HuH-7.5 (cell line): ENCODE measurements at places on chromosomes 3 and 15.
A peak's percentile ranks its signal among the peaks of the same experiment; 100 is the strongest.

GRCh38 chr3:44114142-44114541, 127.5 kb upstream of the TOPAZ1 start:
- peak; percentile 65 for DNase-seq

DNA sequence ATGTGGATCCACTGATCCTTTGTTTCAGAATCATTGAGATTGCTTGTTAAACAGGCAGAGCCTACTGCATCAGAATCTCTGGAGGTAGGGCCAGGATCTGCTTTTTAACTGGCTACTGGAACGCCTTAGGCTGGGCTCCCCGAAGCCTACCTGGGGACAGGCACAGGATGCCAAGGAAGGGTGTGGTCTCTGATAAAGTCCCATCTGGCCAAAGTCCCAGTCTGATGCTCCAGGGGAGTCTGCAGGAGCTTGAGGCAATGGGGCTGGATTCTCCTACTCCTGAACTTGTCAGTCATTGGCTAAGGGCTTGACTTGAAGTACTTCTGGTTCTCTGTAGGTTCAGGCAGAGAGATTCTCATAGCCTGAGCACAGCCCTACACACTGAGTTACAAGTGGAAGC, 22.4 kb upstream of the CCK start:
- DNase-seq = no peak

DNA sequence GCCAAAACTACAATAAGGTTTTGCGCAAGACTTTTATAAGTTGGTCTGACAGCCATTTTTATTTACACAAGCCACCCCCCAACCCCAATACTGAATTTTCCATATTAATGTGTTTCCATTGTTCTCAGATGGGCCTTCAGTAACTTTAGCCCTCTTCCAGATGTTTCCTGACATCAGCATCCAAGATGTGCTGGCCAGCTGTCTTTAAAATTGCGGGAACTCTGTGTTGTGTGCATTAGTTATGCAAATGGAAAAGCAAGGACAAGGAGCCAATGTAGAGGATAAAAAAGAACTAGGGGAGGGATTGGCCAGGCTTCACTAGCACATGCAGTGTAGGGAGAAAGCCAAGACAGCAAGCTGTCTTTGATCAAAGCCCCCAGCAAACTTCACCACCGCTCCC, 45.4 kb downstream of the COMMD2 start:
- no peak for DNase-seq

DNA sequence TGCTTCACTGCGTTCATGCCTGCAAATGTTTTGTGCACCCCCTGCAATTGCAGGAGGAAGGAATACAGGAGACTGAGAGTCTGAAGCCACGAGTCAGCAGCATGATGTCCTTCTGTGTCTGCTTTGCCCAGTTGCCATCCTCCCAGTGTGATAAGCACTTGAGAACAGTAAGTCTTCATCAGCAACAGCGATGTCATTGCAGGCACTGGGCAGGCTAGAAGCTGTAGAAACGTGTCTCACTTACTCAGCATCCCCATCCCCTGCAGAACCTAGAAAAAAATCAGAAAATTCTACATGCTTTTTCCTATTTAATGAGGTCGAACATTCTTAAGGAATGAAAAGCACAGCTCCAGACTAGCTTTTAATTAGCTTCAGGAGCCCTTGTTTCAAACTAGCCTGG, 156.5 kb upstream of the LPP start:
- DNase-seq = no peak

DNA sequence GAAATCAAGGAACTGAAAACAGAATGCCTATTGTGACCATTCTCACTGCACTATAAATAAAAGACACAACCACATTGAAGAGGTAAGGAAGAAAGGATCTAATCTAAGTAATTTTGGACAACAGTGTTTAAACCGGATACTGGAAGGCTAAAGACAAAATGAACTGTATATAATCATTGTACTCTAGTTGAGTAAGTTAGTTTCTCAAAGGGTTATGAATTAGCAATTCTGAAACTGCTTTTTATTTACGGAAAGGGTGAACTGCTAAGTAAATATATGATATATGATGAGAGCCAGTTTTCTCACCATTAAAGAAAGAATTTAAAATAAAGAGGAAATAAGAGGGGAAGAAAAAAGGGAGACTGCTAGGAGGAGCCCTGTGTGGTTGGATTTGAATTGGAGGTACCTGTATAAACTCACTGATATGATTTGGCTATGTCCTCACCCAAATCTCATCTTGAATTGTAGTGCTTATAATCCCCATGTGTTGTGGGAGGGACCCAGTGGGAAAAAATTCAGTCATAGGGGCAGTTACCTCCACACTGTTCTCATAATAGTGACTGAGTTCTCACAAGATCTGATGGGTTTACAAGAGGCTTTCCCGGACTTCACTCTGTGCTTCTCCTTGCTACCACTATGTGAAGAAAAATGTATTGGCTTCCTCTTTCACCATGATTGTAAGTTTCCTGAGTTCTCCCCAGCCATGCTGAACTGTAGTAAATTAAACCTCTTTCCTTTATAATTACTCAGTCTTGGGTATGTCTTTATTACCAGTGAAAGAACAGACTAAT, 607.7 kb downstream of the PYDC2 start:
- no peak for DNase-seq

DNA sequence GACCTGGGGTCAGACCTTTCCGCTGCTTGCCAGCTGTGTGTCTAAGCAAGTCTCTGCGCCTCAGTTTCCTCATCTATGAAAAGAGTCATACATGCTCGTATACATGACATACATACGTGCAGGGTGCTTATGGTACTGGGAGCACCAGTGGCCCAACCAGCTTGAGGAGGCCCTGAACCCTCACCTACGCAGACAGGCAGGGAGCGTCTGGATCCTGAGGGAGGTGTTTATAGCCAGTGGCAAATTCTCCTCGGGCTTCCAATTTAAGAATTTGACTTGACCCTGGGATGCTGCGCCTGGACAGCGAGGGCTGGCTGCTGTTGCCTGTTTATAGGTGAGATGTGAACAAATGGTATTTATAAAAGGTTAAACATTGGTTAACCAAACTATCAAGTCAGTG, 17.7 kb upstream of the FGD5 start:
- DNase-seq = no peak

- peak; percentile 51 for DNase-seq
Observed at GRCh38 chr3:133831966-133832801, 26.6 kb downstream of the SRPRB start.

DNA sequence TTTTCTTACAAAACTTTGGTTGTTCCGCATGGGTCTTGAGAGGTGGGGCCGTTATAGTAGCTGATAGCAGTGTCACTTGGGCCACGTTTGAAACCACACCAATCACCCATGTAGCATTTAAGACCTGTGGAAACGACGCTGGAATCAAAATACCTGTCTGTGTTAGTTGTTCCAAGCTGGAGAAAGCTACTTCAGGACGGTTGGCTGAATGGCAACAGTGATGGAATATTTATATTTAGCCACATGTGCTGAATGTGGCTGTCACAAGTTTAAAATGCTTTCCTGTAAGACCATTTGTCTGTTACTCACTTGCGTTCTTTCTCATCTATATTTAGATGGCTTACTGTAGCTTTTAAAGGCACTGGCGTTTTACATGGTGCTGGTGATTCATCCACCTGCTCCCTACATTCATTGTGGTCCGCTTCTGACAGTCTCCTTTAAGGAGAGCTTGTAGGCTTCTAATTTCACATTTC, 1.4 kb downstream of the DNAJA4 start:
- DNase-seq = no peak

DNA sequence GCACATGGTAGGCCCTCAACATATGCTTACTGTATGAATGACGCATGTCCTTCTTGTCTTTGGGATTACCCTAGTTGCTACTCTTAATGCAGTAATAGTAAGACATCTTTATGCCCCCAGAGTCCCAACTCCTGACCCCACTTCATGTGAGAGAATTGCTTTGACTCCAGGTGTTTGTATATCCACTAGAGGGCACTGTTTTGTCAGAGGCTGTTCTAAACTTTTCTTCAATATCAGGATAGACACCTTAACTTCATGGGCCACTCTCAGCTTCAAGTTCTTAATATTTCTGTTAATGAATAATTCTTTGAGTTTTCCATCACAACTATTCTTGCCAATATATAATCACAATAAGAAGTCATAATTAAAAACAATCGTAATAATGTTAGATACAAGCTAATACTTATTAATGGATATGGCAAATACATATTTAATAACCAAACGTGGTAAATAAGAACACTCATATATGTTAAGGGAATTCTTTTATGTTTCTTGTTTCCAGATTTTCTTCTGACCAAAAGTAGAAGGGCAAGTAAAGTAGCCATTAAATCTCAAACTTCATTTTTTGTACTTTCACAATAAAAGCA, 337.2 kb upstream of the DNAJC19 start:
- DNase-seq = no peak

- no peak for DNase-seq
Observed at GRCh38 chr15:40471105-40471807, 472 bp downstream of the CHST14 start.

DNA sequence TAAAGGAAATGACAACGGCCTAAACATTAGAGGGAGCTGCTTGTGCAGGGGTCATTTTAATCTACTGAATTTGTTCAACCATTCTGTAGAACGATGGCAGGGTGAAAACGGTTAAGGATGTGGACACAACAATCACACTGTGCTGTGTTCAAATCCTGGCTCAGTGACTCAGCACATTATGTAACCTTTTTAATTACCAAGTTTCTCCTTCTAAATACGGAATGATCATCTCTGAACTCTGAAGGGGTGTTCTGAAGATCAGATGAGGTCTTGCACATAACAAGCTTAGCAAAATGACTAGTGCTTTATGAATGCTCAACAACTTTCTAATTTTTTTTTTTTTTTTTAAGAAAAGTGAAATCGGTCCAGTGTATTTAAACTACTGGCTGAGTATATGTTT, 592.8 kb downstream of the FOXP1 start:
- DNase-seq = no peak

GRCh38 chr15:48940508-48940907, 23.2 kb downstream of the SHC4 start:
- DNase-seq = no peak

GRCh38 chr3:62557983-62558382, 184.6 kb upstream of the FEZF2 start:
- no peak for DNase-seq

GRCh38 chr3:27521872-27522265, 37.7 kb upstream of the SLC4A7 start:
- no peak for DNase-seq

DNA sequence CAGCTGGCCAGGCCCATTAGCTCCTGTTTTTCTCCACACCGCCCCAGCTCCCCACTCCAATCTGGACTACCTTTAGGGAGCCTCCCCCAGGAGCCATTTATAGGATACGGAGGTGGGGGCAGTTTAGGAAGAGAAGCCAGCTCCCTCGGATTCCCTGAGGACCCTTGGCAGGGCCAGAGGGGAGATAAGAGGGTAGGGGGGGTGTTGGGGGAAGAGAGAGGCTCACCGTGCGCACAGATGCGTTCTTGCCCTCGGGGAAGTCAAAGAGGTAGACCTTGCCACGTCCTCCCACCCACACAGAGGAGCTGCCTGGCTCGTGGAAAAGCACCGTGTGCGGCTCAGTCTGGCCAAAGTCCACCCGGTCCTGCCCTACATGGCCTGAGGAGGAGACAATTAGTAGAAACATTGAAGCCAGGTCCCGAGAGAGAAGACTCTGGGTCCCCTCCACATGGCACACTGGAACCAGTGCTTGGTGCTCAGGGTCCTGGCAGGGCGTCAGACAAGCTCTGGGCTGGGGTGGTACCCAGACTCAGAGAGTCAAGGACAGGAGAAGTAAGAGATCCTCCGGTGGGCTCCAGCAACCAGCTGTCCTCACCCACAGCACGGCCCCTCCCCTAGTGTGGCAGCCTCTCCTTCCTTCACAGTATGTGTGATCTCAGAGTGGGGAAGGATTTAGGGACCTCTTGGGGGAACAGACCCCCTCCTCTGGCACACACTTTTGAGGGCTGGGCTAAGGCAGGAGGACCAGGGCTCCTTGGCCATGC, 15.0 kb downstream of the SEMA7A start:
- DNase-seq = peak; percentile 87

DNA sequence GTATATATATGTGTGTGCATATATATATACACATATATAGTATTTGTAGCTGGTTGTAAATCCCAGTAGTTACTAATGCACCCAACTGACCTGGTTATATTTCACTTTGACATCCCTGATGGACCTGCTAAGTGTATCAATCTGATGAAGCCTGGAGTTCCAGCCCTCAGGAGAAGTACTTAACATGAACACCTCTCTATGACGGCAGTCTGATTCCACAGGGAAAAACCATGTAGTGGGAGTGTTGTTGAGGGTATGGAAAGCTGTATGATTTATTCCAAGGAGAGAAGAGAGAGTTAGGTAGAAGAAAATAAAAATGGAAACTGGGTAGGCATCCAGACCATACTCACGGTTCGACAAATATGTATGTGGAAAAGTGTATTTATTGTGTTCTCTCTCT, 531.2 kb upstream of the SEMA6D start:
- DNase-seq = no peak

DNA sequence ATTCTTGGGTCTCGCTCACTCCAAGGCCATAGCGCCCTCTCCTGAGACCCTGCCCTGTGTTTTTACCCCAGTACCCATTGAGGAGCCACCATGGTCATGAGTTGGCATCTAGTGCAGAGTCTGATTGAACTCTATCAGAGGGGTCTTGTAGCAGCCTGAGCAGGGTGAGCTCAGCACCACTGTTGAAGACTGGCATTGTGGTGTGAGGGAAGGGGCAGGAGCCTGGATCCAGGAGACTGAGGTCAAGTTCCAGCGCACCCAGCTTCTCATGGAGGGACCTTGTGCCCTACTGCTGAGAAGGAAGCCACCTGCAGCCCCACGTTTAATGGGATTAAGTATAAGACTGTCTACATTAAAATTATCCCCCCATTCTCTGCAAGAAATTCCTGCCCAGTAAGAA, 65.8 kb upstream of the LARS2 start:
- DNase-seq = no peak

DNA sequence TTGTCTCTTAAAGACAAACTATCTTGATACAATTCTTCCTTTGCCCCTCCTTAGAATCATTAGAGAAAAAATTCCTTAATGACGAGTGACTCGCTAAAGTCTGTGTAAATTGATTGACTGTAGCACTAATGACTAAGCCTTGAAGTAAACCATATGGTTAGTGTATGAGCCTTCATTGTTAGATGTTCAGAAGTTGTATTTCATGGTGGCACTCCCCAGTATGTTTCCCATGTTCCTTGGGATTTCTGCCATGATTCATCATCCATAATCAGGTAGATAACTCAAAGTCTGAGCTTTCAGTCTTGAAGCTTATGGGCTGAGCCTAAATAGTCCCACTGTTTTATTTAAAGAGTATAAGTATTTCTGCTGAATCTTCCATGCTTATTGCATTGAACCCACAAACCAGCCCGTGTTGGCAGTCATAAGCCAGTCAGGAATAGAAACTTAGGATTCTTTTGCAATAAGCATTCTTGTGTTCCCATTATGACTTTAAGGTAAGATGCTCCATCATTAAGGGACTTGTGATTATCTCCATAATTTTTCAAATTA, 371.2 kb upstream of the RARB start:
- DNase-seq = no peak

GRCh38 chr3:78632925-78633553, 1134.8 kb downstream of the ROBO1 start:
- DNase-seq = no peak

DNA sequence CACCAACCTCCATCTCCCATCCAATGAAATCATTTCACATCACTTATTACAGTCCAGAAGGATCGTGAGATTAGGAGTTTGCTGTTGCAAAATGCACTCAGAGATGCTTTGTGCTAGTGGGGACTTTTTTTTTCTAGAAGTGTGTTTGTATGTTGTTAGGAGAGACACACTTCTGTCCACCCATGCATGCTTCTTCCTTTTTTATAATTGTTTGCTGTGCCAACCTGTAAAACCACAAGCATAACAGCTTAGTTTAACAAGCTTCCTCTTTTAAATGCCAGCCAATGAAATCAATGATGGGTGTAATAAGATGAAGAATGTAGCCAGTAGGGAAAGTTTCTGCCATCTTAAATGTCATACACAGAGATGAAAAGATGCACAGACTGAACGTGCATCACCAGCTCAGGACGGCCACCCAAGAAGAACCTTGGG, 305.6 kb upstream of the STT3B start:
- DNase-seq = no peak
